ENCODE measurements at places on chromosomes 7 and 10.

GRCh38 chr10:34286136-34286739, 528.9 kb downstream of the PARD3 start:
- DNase-seq, result no peak

GRCh38 chr7:135550196-135550595, 7.5 kb upstream of the NUP205 start:
- DNase-seq, result no peak

- DNase-seq, result no peak
Measured at GRCh38 chr10:128855618-128856428, 611.2 kb upstream of the MGMT start.

DNA sequence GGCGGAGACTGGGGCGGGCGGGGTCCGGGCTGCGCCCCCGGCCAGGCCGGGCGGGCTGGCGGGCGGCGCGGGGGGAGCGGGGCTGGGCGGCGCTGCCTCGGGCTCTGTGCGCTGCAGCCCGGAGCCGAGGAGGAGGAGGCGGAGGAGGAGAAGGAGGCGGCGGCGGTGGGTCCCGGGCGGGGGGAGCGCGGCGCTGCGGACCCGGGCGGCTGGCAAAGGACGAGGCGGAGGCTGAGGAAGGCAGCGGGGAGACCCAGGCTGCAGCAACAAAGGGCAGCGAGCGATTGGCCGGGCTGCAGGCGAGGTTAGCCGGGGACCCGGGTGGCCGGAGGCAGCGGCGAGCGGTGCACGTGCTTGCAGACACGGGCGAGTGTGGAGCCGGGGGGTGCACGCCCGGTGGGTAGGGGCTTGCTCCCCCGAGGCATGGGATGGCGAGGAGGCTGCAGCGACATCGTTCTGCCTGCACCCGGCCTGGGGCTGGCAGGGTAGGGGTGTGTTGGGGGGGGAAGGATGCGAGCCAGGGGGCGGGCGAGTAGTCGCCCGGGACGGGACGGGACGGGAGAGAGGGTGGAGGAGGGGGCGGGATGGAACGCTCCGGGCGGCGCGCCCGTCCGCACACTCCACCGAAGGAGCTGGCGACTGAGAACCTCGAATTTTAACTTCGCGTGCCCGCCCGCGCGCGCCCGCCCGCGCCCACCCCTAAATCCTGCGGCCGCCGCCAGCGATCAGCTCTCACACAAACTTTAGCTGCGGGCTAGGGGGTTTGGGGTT, 844 bp upstream of the KAT6B start:
- DNase-seq, result peak; percentile 20

DNA sequence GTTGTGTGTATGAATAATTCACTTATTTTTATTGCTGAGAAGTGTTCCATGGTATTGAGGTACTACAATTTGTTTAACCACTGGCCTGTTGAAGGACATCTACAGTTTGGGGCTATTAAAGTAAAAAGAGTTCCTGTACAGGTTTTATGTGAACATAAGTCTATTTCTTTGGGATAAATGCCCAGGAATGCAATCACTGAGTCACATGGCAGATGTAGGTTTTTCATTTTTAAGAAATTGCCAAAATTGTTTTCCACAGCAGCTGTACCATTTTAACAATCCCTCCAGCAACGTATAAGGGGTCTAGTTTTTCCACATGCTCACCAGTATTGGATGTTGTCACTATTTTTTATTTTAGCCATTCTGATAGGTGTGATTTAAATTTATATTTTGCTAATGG, 243.9 kb downstream of the TNS3 start:
- no peak for DNase-seq

DNA sequence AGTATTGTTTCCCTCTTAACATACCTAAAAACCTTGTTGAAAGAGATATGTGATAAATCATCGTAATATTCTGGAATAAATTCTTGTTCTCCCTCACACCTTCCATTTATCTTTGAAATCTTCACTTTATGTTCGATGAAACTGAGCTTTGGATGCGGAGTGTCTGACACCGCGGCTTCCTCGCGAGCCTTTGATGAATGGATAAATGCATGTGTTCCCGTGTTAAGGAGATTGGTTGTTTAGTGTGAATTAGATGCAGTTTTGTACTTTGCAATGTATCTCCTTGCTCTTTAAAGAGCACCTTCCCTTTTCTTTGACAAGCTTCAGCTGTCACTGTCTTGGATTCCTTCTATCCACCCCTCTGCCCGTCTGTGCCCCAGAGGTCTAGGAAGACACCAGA, 138.1 kb downstream of the DOCK1 start:
- no peak for DNase-seq

DNA sequence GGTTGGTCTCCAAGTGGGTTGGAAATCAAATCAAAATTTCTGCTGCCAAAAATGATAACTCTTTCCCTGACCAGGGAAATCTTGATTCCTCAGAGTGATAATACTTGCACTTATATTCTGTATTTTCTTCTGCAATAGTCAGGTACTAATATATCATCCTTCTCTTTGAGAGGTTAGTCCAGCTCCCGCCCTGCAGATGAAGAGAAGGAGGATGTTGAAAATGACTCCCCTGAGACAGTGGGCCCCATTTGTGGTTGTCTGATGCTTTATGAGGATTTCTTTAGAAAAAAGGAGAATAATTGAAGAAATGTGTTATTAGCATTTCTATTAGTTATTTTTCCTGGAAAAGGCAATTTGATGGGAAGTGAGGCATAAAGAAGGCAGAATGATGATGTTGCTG, 213.0 kb downstream of the SEC23IP start:
- no peak for DNase-seq

- peak; percentile 95 for DNase-seq
Measured at GRCh38 chr7:36303202-36304098, 86.2 kb upstream of the ANLN start.

Data from NCI-H1092 (cell line).